ENCODE measurements at places on chromosomes 4 and X.

DNA sequence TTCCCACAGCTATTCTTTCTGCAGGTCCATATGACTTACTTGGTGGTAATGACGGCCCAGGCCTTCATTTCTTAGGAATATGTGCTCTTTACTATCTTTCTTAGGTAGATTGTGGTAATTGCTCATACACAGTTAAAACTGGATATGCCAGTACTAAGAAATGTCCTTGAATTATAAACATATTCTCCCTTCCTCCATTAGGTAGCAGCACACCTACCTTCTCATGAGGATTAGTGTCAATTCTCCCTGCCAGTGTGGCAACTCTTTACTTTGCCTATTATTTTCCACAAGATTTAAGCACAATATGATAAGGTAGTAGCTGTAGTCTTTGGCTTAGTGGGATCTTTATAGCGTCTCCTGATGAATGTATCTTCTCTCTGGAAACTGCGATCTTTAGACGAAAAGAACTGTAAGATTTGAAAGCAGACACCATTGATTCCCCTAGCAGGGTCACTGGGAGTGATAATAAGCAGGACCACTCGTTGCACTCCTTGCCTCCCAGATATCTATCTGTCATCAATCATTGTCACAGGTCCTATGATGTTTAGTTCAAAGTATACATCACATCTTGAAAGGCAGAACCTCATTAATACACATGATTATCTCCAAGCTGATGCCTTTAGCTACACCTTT, 1240.7 kb downstream of the C4orf33 start:
- peak; percentile 31 for DNase-seq

GRCh38 chr4:88215351-88215750, 56.9 kb upstream of the ABCG2 start:
- no peak for DNase-seq

GRCh38 chrX:154431341-154431740, 2.9 kb downstream of the ATP6AP1 start:
- no peak for DNase-seq

GRCh38 chrX:151729056-151729725, 5.4 kb upstream of the CNGA2 start:
- DNase-seq = no peak

DNA sequence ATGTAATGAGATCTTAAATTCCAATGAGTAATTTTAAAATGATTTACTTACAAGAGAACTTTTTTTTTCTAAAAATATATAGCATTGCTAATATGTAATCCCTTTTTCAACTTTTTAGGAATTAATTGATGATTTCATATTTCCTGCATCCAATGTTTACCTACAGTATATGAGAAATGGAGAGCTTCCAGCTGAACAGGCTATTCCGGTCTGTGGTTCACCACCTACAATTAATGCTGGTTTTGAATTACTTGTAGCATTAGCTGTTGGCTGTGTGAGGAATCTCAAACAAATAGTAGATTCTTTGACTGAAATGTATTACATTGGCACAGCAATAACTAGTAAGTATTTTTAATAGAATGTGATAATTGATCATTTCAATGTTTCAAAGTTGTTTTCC, 113.2 kb downstream of the USP9X start:
- DNase-seq = no peak
